ENCODE measurements at places on chromosomes 4 and X.

- H3K36me3 ChIP-seq, result peaks cover 5% of the 10 kb centered on the region
- DNase-seq, result no peak
- H3K27me3 ChIP-seq, result peaks cover 2% of the 10 kb centered on the region
- H3K27ac ChIP-seq, result no peak overlapping the region
- H3K4me3 ChIP-seq, result no peak overlapping the region
These were observed 190.9 kb downstream of the SHOX start for GRCh38 chrX:821327-822107.

- peaks cover 2% of the 10 kb centered on the region for H3K27me3 ChIP-seq
- DNase-seq, result peak; percentile 60
- peaks cover 37% of the 10 kb centered on the region for H3K4me1 ChIP-seq
- peaks cover 24% of the 10 kb centered on the region for H3K36me3 ChIP-seq
These were observed 24.4 kb upstream of the MGST2 start for GRCh38 chr4:139641218-139641617.

DNA sequence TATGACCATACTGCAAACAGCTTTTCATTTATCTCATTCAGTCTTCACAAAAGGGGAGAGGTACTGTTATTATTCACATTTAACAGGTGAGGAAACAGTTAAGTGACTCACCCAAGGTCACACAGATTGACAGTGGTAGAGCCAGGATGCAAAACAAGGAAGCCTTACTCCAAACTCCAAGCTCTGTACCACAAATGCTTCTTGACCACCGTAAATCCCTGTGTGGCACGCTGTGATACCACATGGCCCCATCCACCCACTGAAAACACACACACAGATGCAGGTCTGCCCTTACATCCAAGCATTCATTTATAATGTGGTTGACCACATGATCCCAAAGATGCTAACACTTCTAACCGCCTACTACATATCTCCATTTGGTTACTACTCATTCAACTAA is 129.5 kb downstream of the TSPAN5 start:
- H3K4me1 ChIP-seq, result peaks cover 70% of the 10 kb centered on the region
- H3K4me3 ChIP-seq, result no peak overlapping the region
- H3K27me3 ChIP-seq, result no peaks in the 10 kb centered on the region
- peaks cover 9% of the 10 kb centered on the region for H3K36me3 ChIP-seq
- DNase-seq, result no peak

DNA sequence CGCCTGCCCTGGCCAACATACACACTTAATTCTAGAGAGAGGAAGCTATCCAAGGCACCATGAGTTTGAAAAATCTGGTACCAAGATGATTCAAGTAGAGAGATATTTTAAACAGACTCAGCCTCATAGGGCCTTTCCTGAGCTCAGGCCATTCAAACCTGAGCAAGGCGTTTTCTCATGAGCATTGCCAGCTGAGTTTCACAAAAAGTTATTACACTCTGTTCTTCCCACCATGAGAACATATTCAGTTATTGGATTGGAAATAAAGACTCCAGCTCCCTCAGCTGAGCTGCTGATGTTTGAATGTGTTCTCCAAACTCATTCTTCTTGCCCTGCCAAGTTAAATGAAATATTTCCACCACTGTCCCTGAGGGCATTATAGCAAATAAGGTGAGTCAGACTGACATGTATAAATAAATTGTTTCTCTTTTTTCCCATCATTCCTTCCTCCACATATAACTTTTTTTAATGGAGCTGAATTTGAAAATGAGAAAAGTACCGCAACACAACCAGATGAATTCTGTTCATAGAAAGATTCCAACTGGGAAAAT is 429.6 kb downstream of the RAB28 start:
- H3K36me3 ChIP-seq, result no peaks in the 10 kb centered on the region
- no peaks in the 10 kb centered on the region for H3K27me3 ChIP-seq
- H3K4me3 ChIP-seq, result no peak overlapping the region
- no peak overlapping the region for H3K27ac ChIP-seq

- H3K27me3 ChIP-seq, result no peaks in the 10 kb centered on the region
- no peaks in the 10 kb centered on the region for H3K4me1 ChIP-seq
- no peak overlapping the region for H3K27ac ChIP-seq
- DNase-seq, result no peak
These were observed 530.3 kb upstream of the PRKX start for GRCh38 chrX:4243759-4244158.

GRCh38 chr4:74255096-74255495 is 53.2 kb upstream of the EPGN start:
- H3K36me3 ChIP-seq, result peaks cover 32% of the 10 kb centered on the region
- H3K4me1 ChIP-seq, result no peaks in the 10 kb centered on the region
- no peak overlapping the region for H3K4me3 ChIP-seq
- H3K27ac ChIP-seq, result no peak overlapping the region

GRCh38 chrX:29043746-29044145 is 456.5 kb downstream of the IL1RAPL1 start:
- no peaks in the 10 kb centered on the region for H3K36me3 ChIP-seq
- H3K4me3 ChIP-seq, result no peak overlapping the region
- no peak overlapping the region for H3K27ac ChIP-seq
- H3K4me1 ChIP-seq, result no peaks in the 10 kb centered on the region
- H3K27me3 ChIP-seq, result no peaks in the 10 kb centered on the region
- DNase-seq, result no peak

DNA sequence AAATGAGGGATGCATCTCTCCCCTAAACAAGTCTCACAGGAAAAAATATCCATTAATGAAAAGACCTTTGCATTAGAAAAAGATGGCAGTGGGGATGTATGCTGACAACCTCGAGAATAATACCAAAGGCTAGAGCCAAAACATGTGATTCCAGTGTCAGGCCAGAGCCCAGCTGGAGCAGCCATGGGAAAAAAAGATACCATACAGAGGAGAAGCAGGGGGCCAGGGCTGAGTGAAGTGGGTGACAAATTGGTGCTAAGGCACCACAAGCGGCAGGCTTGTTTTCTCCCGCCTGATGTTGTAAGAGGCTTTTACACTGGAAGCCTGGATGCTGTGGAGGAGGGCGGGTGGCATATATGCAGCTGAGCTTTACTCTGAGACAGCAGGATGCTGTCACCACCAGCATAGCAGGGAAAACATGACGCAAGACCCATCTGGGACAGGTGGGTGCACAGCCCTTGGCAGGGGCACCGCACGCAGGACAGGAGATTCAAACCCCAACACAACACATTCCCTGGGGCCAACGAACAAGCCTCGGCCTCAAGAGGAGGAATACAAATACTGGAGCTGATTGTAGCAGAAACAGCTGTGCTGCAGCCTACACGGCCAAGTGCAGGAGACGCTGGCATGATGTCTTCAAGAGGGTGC is 91.9 kb downstream of the TSPAN5 start:
- peaks cover 66% of the 10 kb centered on the region for H3K4me1 ChIP-seq
- no peak overlapping the region for H3K4me3 ChIP-seq
- peak overlapping the region; percentile 12 for H3K27ac ChIP-seq

DNA sequence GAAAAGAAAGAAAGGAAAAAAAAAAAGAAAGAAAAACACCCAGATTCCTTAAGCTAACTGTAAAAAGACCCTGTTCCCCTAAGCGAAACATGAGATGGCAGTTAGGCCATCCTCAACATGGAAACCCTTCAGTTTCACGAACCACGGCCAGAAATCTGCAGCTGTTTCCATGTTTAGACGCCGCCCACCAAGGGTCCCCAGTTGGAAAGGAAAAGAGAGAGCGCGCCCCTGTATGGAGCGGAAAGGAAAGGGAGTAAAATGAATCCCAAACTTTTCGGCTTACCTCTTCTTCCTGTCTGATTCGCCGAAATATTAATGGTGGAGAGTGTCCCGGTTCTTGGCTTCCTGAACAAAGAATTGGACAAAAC is 38.3 kb downstream of the MGARP start:
- H3K4me3 ChIP-seq, result peak overlapping the region; percentile 25
- H3K36me3 ChIP-seq, result peaks cover 14% of the 10 kb centered on the region
- peaks cover 60% of the 10 kb centered on the region for H3K4me1 ChIP-seq
- DNase-seq, result no peak
- H3K27ac ChIP-seq, result peak overlapping the region; percentile 89

GRCh38 chr4:146762016-146762415 is 123.3 kb downstream of the POU4F2 start:
- H3K4me3 ChIP-seq, result no peak overlapping the region
- DNase-seq, result no peak
- H3K4me1 ChIP-seq, result no peaks in the 10 kb centered on the region
- H3K36me3 ChIP-seq, result no peaks in the 10 kb centered on the region
- no peaks in the 10 kb centered on the region for H3K27me3 ChIP-seq

- H3K36me3 ChIP-seq, result 0 out of 2 replicates have a peak, but pooled peaks cover 5% of the 10 kb centered on the region
- peaks cover 71% of the 10 kb centered on the region for H3K4me1 ChIP-seq
- peak; percentile 63 for DNase-seq
- peak overlapping the region; percentile 59 for H3K4me3 ChIP-seq
- peak overlapping the region; percentile 60 for H3K27ac ChIP-seq
These were observed 73.5 kb upstream of the CAMK2D start for GRCh38 chr4:113835005-113835404.

GRCh38 chrX:119887721-119888425 is 7.8 kb upstream of the AKAP14 start:
- H3K36me3 ChIP-seq, result no peaks in the 10 kb centered on the region
- DNase-seq, result peak; percentile 43
- no peaks in the 10 kb centered on the region for H3K27me3 ChIP-seq
- H3K4me1 ChIP-seq, result no peaks in the 10 kb centered on the region
- peak overlapping the region; percentile 51 for H3K4me3 ChIP-seq

- no peak overlapping the region for H3K4me3 ChIP-seq
- no peaks in the 10 kb centered on the region for H3K4me1 ChIP-seq
- no peak overlapping the region for H3K27ac ChIP-seq
- no peak for DNase-seq
- H3K36me3 ChIP-seq, result no peaks in the 10 kb centered on the region
These were observed 17.8 kb upstream of the RNF4 start for GRCh38 chr4:2451036-2451520.

GRCh38 chr4:70863099-70863790 is 23.6 kb upstream of the GRSF1 start:
- no peak overlapping the region for H3K27ac ChIP-seq
- no peak overlapping the region for H3K4me3 ChIP-seq
- DNase-seq, result no peak
- H3K27me3 ChIP-seq, result no peaks in the 10 kb centered on the region
